ENCODE measurements at places on chromosomes 13 and 19.

DNA sequence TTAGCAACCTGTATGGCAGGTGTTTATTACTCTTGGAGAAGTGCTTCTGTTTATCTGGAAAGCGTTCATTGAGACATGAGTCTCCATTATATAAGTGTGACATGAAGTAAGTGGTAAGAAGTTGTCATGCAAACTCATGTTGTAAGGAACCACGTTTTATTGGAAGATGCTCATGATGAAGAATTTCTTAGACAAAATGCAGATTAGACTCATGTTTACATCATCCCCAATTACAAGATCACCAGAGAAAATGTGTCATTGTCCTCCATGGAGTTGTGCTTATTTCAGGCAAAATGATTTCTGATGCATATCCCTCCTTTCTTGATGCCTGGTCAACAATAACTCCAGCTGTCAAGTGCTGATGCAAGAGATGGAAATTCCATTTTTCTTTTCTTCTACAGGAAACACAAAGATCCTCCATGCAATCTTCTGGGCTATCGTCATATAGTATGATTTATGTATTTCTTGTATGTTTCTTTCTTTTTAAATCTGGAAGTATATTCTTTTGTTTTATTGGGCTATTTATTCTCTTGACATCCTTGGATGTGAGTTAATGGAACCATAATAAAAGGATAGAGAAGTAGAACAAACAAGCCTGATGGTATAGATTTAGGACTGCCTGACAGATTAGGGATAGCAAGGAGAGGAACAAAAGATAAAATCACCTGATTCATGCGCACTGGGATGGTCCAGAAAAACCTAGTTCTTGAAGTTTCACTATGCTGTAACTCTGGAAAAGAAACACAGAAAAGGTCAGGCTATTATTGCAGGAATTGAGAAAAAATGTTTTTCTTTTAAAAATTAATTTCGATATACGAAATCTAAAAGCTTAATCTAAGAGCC lies 50.7 kb upstream of the DIAPH3 start:
- DNase-seq: no peak

DNA sequence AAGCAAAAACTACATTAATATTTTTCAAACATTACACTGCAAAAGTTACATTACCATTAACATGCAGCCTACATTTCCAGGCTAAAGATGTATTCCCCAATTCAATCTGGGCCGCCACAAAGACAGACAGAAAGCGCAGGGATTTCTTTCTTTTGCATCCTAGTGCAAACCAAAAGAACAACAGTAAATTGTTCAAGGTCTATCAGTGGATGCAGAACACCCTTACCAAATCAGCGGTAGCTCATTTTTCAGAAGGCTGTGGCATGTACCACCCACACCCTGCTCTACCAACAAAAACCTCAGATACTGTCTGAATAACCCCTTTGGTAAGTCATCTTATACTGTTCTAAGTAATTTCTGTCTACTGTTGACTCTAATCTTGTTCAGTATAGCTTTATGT lies 3.6 kb downstream of the TPT1 start:
- DNase-seq: no peak

DNA sequence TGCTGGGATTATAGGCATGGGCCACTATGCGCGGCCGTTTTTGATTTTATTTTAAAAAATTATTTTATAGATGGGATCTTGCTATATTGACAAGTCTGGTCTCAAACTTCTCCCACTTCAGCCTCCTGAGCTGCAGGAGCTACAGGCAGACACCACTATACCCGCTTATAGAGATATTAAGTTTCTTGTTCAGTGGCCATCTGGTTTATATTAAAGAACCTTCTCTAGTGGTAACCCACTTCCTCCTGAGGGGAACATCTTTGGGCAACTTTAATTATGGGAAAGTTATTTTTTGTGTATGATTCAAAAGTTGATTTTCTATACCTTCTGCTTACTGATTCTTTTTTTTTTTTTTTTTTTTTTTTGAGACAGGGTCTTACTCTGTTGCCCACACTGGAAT lies 172.7 kb downstream of the KLF5 start:
- DNase-seq: no peak

GRCh38 chr13:45327253-45327955 lies 13.6 kb downstream of the TPT1 start:
- peak; percentile 56 for DNase-seq

GRCh38 chr13:76992548-76993001 lies 694 bp downstream of the CLN5 start:
- DNase-seq: no peak

- no peak for DNase-seq
Measured at GRCh38 chr13:48594096-48594815, 59.5 kb upstream of the CYSLTR2 start.

DNA sequence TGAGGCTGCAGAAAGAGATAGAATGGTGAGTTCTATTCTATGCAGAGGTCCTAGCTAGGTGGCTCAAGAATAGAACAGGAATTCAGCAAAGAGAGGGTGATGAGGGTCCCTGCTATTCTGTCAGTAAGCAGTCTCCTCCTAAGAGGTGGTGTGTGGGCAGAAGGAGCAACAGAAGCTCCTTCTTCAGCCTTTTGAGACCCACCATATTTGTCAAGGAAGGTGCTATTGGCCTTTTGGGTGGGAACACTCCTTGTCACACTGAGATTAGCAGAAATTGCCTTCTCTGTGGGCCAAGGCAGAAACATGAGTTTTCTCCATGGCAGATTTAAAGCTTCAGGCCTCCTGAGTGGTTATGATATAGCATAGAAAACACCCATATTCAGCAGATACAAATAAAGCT lies 39.4 kb upstream of the RAP2A start:
- DNase-seq: no peak

GRCh38 chr13:59766236-59766635 lies 397.5 kb downstream of the DIAPH3 start:
- DNase-seq: no peak

DNA sequence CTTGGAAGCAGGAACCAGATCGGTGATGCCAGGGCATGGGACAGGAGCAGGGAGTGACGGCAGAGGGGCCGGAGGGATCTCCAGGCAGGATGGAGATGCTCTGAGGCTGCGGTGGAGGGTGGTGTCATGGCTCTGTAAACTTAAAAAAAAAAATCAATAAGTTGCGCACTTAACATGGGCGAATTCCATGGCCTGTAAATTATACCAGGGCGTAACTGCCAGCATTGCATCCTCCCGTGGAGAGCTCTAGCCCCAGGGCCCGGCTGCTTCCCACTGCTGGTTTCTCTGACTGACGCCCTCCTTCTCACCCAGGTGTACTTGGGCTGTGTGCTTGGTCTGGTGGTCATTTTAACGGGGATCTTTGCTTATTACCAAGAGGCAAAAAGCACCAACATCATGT lies 8.7 kb downstream of the ATP12A start:
- DNase-seq: no peak

GRCh38 chr19:38564981-38565690 lies 52.6 kb downstream of the MAP4K1 start:
- DNase-seq: no peak

DNA sequence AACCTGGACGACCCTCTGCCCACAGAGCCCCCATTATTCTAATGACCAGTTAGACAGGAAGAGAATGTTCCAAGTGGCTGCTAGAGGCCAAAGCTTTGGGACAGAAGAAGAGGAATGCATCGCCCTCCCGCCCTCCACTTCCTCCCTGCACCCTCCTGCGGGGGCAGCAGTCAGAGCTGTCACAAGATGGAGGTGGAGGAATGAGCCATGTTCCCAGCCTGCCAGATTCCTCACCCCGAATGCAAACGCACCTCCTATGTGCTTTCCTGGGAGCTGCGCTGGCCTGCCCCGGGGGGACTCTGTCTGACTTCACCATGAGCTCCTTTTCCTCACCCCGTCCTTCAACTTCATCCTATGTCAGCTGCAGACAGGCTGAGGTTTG lies 1.7 kb downstream of the YJEFN3 start:
- DNase-seq: no peak

DNA sequence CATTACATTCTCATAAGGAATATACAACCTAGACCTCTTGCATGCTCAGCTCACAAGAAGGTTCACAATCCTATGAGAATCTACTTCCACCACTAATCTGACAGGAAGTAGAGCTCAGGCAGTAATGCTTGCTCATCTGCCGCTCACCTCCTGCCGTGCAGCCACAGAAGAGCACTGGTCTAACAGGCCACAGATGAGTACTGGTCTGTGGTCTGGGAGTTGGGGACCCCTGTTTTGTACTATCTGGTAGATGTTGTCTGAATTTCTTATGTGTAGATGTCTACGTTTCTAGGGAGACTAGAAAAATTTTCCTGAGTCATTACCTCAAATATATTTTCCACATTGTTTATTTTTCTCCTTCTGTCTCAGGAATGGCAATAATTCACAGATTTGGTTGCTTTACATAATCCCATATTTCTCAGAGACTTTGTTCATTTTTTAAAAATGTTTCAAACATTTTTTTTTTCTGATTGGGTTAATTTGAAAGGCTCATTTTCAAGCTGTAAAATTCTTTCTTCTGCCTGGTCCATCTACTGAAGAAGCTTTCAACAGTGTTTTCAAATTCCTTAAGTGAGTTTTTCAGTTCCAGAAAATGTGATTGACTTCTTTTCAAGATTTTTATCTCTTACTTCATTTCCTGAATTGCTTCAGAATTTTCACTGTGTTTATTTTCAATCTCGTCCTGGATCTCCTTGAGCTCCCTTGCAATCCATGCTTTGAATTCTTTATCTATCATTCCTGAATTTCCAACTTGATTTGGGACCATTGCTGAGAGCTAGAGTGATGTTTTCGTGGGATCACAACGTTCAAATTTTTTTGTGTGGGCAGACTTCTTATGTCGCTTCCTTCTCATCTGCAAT lies 1322.2 kb downstream of the PCDH9 start:
- no peak for DNase-seq

- DNase-seq: no peak
Measured at GRCh38 chr19:47095476-47096099, 18.0 kb downstream of the ZC3H4 start.

GRCh38 chr13:28489524-28489931 lies 5.4 kb downstream of the FLT1 start:
- no peak for DNase-seq

DNA sequence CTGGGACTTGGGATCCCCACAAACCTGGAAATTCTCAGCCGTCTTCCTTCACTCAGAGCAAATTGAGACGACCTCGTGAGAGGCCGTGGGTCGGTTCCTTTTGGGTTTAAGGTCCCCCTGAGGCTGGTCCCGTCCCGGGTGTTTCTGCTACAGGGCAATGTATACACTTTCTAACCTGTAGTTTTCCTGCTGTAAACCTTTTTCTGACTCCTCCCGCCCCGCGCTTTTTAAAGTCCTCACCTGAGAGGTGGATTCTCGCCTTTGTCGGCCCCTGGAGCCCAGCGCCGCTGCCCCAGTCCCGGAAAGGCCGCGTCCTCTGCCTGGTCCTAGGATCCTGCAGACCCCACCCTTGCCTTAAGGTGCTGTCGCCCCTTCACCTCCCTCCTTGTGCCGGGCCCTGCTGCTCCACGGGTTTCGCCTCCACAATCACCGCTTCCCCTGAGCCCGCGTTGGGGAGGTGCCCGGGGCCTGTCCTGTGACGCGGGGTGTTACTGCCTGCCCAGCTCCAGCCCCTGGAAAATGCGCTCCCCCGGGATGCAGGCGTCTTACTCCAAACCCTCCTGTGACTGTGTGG lies 391 bp downstream of the ZNF761 start:
- DNase-seq: peak; percentile 20

DNA sequence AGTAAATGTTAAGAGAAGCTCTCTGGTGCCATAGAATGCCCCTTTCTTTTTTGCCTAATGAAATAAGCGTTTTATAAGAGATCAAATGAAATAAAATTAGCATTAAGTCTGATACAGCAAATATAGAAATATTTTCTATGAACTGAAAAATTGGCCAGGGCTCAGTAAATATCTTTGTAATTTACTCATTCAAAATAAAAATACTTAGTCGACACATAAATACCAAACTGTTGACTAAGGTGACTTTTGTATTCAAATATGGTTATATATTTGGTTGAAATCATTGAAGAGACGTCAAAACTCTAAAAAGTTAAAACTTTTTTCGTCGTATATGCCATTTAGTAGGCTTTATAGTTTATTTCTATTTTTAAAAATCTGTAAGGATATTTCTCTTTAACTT lies 25.6 kb downstream of the IPO5 start:
- DNase-seq: no peak

DNA sequence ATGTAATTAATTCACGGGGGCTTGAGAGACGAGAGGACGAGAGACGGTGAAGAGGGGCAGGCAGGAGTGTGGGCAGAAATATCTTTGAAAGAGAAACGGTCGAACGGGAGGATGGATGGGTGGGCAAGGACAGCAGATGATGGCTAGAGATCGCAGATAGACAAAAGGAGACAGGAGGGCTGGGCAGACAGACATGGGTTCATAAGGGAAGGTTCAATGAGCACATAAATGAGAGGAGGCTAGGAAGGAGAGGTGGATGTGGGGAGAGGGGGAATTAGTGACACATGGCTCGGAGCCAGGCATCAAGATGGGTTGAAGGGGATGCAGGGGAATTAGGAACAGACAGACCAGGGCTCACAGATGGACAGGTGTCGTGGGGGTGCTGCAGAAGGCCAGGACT lies 1.1 kb downstream of the SYT3 start:
- no peak for DNase-seq

DNA sequence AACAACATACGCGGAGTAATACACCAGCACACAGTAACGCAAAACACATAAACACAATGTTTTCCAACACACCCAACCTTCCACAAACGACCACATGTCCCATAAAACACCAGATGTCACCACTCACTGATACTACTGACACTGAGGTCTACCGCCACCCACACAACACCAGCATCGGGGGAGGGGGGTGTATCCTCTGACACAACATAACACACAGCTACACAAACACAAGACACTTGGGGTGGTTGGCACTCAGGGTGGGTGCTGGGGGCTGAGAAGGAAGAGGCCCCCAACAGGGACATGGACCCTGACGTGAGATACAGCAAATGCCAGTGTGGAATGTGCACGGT lies 1.5 kb upstream of the KCNN4 start:
- no peak for DNase-seq

GRCh38 chr19:6038634-6039405 lies 60.9 kb upstream of the RANBP3 start:
- no peak for DNase-seq

DNA sequence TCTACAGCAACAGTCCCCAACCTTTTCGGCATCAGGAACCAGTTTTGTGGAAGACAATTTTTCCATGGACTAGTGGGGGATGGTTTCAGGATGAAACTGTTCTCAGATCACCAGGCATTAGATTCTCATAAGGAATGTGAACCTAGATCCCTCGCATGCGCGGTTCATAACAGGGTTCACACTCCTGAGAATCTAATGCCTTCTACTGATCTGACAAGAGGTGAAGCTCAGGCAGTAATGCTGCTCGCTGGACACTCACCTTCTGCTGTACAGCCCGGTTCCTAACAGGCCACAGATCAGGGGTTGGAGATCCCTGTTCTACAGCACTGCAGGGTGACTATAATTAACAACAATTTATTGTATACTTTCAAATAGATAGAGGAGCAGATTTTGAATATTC lies 21.9 kb downstream of the USP12 start:
- no peak for DNase-seq

DNA sequence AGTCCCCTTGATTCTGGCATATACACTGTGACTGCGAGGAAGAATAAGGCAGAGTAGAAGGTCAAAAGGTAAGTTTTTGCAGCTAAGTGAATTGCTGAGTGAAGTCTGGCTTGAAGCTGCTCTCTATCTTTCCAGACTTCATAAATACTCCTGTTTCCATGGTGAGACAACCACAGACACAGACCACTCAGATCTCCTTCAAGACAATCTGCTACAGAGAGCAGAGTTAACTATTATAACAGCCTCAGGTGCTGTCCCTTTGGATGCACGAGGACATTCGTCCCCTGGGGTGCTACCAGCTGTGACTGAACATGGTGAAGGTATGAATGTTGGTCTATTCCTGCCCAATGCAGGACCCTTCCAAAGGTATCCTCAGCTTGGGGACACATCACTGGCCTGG lies 104.0 kb downstream of the MYCBP2 start:
- DNase-seq: no peak

GRCh38 chr13:98761126-98761985 lies 8.9 kb upstream of the SLC15A1 start:
- peak; percentile 37 for DNase-seq
